ENCODE measurements at places on chromosomes 16 and 17. TPM values are rescaled to one million over a fixed set of nuclear protein-coding genes. Genes with fewer than 3 reads are reported as not detected.

The ASPHD1 gene
- 18.7 TPM for total RNA-seq

The SLC6A2 gene
- total RNA-seq, result not detected

DNA sequence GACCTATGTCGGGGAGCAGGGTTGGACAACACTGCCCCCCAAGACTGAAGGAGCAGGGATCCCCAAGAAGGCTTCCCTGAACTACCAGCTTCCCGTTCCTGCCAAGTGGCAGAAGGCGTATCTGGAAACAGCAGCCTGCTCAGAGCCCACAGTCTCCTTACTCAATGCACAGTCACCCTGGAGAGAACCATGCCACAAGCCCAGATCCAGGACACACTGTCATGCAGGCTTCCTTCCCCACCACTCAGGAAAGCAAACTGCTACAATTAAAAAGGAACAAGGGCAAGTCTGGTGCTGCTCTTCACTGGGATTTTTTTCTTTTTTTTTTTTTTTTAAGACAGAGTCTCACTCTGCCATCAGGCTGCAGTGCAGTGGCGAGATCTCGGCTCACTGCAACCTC, 8.2 kb downstream of the WDR45B start:
- no peaks in the 10 kb centered on the region for H3K27me3 ChIP-seq
- H3K4me1 ChIP-seq, result no peaks in the 10 kb centered on the region
- no peak overlapping the region for H3K27ac ChIP-seq
- no peak overlapping the region for H3K4me3 ChIP-seq
- DNase-seq, result no peak

GRCh38 chr16:12417815-12418211, 385.9 kb downstream of the CPPED1 start:
- H3K36me3 ChIP-seq, result no peaks in the 10 kb centered on the region
- no peaks in the 10 kb centered on the region for H3K4me1 ChIP-seq
- H3K27me3 ChIP-seq, result no peaks in the 10 kb centered on the region

DNA sequence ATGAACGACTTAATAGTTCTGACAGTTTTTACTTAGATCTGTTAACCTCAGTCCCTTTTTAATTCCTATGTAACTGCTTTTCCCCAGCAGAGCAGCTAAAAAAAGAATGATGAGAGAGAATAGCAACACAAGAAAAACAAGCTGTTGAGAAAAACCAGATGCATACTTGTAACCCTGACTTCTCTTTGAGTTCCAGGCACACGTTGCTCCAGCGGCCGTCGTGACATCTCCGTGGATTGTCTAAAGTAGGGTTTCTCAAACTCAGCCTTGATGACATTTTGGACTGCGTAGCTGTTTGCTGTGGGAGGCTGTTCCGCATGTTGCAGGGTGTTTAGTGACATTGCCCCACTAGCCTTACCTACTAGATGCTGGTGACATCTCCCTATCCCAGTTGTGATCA, 324.0 kb downstream of the SNX29 start:
- no peaks in the 10 kb centered on the region for H3K4me1 ChIP-seq
- no peak for DNase-seq
- H3K27ac ChIP-seq, result no peak overlapping the region
- no peaks in the 10 kb centered on the region for H3K36me3 ChIP-seq
- H3K27me3 ChIP-seq, result no peaks in the 10 kb centered on the region
